ENCODE measurements at places on chromosomes 4 and X. TPM values are rescaled to one million over a fixed set of nuclear protein-coding genes. Genes with fewer than 3 reads are reported as not detected.

LINC00632 gene
- 10.8 TPM for total RNA-seq

CYBB gene
- 1.6 TPM for total RNA-seq

GPC4 gene
- total RNA-seq = not detected

NUDT10 gene
- not detected for total RNA-seq

DNA sequence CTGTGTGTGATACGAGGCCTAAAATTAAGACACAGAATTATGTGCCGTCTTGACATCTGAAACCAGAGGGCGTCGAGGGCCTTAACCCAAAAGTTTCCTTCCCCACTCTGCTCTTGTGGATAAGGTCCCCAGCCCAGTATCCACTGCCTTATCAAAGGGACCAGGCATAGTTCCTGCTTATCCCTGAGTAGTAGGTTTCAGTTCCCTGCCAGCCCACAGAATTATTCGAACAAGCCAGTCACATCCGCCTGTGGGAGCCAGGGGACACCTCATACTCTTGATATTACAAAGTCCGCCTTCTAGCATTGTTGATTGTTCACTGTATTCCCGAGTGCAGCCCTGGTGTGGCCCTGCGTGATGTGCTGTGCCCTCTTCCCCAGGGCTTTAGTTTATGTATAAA is 5.4 kb upstream of the MMRN1 start:
- DNase-seq = no peak
- H3K4me3 ChIP-seq = no peak overlapping the region
- H3K27ac ChIP-seq = no peak overlapping the region
- no peaks in the 10 kb centered on the region for H3K4me1 ChIP-seq
- no peaks in the 10 kb centered on the region for H3K27me3 ChIP-seq
- H3K36me3 ChIP-seq = no peaks in the 10 kb centered on the region

DNA sequence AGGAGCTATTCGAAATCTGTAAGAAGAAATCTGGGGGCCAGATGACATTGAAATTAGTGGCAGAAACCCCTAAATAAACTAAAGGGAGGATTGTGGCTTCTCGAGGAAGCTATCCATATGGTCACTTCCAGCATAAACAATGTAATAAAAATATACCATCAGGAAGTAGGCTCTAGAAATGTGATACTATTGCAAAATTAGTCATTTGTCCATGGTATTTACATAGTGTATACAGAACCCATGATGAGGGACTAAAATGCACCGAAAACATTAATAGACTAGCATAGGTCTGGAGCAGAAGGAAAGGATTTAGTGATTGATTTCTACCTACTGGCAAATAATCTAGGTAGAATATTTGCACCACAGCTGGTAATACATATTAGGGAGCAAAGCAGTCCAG is 1344.0 kb downstream of the FSTL5 start:
- no peaks in the 10 kb centered on the region for H3K4me1 ChIP-seq
- no peaks in the 10 kb centered on the region for H3K36me3 ChIP-seq
- no peak overlapping the region for H3K27ac ChIP-seq
- H3K27me3 ChIP-seq = no peaks in the 10 kb centered on the region
- no peak overlapping the region for H3K4me3 ChIP-seq

- H3K27ac ChIP-seq = no peak within 1 kb of the TSS
- no peaks in the 10 kb centered on the region for H3K4me1 ChIP-seq
- no peak within 1 kb of the TSS for H3K4me3 ChIP-seq
- DNase-seq = no peak
These were observed at the start of gene NDST3 for GRCh38 chr4:118034053-118034785. Gene NDST3 (plus strand): TSS chr4:118034486. CDS start chr4:118053911, 19,425 bp downstream.

ADAM29 gene
- not detected for total RNA-seq

Data from CD4-positive, alpha-beta T cell (primary cell).